A549 treated with RU486 at 1 μM for 4 hours (cell line): ENCODE measurements at places on chromosomes 1 and 21. TPM values are rescaled to one million over a fixed set of nuclear protein-coding genes. Genes with fewer than 3 reads are reported as not detected.

Gene NMNAT2
- 0.54 to 1.0 TPM (median 0.71 TPM) in 5 replicates for total RNA-seq

Gene TEDDM1
- not detected in 5 replicates for total RNA-seq

Gene SLC44A3
- total RNA-seq: 1.4 to 1.9 TPM (median 1.8 TPM) in 5 replicates

Gene WNT3A
- total RNA-seq: 0.03 TPM in 1 of 5 replicates, not detected in the others

Gene CIART
- 0.22 to 0.69 TPM (median 0.43 TPM) in 5 replicates for total RNA-seq

Gene LHX4
- 0.35 to 0.80 TPM (median 0.48 TPM) in 5 replicates for total RNA-seq

Gene CFAP141
- 0.61 TPM in 1 of 5 replicates, not detected in the others for total RNA-seq

Gene OR10Z1
- total RNA-seq: not detected in 5 replicates

Gene CD53
- total RNA-seq: not detected in 5 replicates

Gene S100A16
- total RNA-seq: 415 to 520 TPM (median 478 TPM) in 5 replicates

Gene RBP7
- 5.4 to 6.3 TPM (median 5.7 TPM) in 5 replicates for total RNA-seq

Gene CRP
- not detected in 5 replicates for total RNA-seq

Gene PDPN
- not detected in 5 replicates for total RNA-seq

Gene KRTAP12-4
- total RNA-seq: not detected in 5 replicates

Gene LAMTOR5
- 149 to 189 TPM (median 182 TPM) in 5 replicates for total RNA-seq

Gene EXTL2
- total RNA-seq: 5.1 to 9.4 TPM (median 7.6 TPM) in 5 replicates

Gene TSPEAR
- not detected in 5 replicates for total RNA-seq

Gene PGLYRP3
- not detected in 5 replicates for total RNA-seq
